ENCODE measurements at places on chromosomes 3 and 15.
A peak's percentile ranks its signal among the peaks of the same experiment; 100 is the strongest.

- DNase-seq: no peak
Measured at GRCh38 chr15:38872732-38873131, 308.1 kb upstream of the RASGRP1 start.

- DNase-seq: no peak
Measured at GRCh38 chr3:119443179-119443578, 20.2 kb downstream of the TMEM39A start.

GRCh38 chr15:71106802-71107500 lies 8.3 kb upstream of the THSD4 start:
- no peak for DNase-seq

GRCh38 chr3:23236890-23237289 lies 33.8 kb downstream of the UBE2E2 start:
- DNase-seq: no peak

GRCh38 chr3:96190024-96190616 lies 624.3 kb upstream of the EPHA6 start:
- DNase-seq: no peak

GRCh38 chr3:149615731-149616221 lies 42.0 kb downstream of the WWTR1 start:
- no peak for DNase-seq

- DNase-seq: no peak
Measured at GRCh38 chr15:51801391-51801835, 28.0 kb upstream of the TMOD3 start.

DNA sequence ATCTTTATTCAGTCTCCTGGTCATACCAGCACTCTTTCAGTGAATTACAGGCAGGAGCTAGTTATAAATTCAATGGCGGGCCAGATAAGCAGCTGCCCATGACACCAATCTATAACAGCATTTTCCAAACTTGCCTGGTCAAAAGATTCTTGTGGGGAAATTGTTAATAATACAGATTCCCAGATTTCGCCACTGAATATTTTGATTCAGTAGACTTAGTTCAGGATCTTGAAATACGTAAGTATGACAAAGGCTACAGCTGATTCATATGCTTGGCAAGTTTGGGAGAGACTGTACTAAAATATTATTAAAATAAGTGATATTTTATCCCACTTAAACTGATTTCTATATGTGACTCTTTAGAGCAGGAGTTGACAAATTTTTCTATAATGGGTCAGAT lies 119.3 kb downstream of the TMCO5A start:
- no peak for DNase-seq

GRCh38 chr15:74412159-74412558 lies 21.6 kb downstream of the SEMA7A start:
- no peak for DNase-seq

DNA sequence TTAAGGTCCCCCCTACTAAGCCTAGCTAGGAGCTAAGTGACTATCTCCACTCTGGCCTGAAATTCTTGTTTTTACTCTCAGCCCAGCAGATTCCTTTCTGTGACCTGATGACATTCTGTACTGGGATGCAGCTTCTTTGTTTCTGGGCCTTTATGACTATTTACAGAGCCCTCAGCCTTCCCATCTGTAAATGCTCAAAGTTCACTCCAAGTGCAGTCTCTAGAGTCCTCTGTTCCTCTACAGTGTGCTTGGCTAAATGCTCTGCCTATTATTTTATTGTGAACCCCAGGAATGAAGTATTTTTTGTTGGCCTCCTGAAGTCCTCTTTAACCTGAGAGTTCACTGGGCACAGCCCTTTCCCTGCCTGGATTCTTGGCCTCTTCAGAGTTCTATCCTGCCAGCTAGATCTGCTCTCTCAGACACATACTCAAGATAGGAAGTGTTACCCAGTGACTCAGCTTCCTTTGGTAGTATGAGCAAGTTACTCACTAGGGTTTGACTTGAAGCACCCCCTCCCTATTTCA lies 278.1 kb upstream of the P2RY1 start:
- DNase-seq: no peak

DNA sequence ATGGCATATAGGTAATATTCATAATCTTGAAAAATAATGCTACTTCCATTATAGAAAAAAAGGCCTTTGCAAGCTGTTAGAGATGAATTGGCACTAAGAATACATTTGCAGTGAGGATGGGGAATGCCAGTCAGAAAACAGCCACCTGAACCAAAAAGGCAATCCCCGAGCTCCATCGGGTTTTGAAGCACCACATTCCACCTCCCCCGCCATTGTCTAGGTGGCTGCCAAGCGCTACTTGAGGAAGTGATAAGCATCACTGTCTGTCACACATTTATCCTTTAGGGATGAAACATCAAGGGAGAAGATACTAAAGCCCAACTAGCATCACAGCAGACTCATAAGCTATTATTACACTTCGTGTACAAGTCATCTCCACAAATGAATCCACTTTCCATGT lies 112.8 kb downstream of the OSBPL10 start:
- DNase-seq: no peak

- no peak for DNase-seq
Measured at GRCh38 chr3:138205527-138205926, 18.4 kb downstream of the ARMC8 start.

GRCh38 chr15:74208901-74209559 lies 6.4 kb upstream of the STRA6 start:
- peak; percentile 57 for DNase-seq

DNA sequence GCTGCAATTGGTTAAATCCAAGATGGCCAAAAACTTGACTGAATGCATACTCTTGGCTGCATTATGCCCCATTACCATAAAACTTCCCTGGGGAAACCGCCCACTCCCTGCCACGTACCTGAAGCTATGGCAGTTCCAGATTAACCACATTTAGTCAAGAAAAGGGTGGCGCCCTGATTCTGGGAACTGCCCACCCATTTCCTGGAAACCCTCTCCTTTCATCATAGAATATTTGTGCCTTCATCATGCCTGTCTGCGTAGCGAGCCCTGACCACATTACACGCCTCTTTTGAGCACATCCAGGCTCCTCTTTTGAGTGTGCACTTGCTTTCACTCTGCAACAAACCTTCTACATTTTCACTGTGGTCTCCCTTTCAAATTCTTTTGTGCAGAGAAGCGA lies 5.2 kb downstream of the LINS1 start:
- DNase-seq: no peak

DNA sequence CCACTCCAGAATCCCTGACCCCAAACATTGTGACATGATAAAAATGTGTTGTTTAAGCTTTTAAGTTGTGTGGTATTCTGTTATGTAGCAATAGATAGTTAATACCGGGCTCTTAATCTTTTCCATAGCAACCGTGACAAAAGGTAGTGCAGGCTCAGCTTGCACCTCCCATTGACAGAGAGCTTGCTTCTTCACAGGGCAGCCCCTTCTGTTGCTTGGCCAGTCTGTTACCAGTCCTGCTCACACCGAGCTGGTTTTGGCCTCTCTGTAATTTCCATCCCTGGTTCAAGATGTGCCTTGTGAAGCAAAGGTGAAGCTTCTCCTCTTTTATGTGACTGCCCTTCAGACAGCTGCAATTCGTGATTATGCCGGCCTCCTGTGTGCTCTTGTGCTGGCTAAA lies 86.9 kb downstream of the CRYGS start:
- DNase-seq: no peak

DNA sequence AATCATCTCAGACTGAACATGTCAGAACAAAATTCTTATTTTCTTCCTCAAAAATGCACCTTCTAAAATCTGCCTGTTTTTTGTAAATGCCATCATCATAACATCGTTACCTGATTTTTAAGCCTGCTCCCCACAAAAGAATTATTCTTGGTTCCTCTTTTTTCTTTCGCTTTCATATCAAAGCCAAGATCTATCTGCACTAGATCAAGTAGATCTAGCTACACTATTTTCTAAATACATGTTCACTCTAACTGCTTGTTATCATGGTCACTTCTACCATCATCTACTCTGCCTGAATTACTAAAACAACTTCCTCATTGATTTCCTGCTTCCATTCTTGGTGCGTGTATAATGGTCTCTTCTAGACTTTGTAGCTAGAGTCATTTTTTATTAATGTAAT lies 217.7 kb downstream of the ARPP21 start:
- DNase-seq: no peak

GRCh38 chr3:127090218-127091160 lies 102.4 kb upstream of the PRR23E start:
- DNase-seq: no peak

- DNase-seq: no peak
Measured at GRCh38 chr3:58281069-58281468, 25.0 kb upstream of the RPP14 start.

DNA sequence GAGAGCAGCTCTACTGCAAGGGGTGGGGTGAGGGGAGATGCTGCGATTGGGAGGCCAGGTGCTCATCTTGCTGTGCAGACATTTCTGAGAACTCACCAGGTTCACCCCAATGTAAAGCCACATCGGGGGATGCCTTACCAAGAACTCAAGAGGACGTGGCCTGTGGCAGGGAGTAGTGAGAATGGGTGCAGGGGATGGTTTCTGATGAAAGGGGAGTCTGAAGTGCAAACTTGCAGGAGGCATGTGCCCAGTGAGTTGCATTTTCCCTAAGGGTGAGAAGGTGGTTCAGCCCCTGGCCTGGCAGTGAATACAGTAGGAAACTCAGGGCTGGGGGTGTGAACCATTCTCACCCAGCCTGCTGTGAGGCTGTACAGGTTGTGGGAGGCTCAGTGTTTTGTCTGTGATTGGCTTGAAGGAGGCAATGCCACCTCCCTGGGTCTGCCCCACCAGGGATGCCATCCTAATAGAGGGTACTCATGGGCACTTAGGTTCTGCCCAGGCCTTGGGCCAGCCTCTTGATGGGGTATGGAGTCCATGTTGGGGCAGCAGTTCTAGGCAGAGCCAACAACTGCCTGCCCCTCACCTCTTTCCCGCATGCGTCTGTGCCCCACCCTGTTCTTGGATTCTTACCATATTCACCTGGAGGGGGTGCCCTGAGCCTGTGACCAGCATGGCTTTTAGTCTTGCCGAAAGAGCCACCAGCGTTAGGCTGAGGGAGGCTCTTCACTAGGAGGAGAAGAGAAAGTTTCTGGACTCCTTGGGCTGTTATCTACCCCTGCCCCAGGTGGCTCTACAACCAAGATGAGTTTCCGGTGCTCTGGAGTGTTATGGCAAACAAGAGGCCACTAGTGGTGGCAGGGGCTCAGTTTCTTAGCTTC lies 4.5 kb downstream of the HEMK1 start:
- no peak for DNase-seq

GRCh38 chr15:82890338-82890994 lies 62.1 kb downstream of the HOMER2 start:
- DNase-seq: no peak

DNA sequence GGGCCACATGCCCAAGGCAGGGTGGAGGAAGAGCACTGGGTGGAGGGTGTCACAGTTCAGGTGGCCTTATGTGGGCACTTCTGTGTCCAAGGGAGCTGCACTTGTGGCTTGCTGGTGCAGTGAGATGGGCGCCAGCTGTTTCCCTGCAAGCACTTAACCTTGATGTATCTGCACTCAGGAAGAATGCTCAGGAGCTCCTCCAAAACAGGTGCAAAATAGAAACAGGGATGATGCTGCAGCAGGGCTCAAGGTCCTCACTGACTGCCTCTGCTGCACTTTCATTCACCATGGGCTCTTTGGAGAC lies 151.3 kb downstream of the CADPS start:
- no peak for DNase-seq

DNA sequence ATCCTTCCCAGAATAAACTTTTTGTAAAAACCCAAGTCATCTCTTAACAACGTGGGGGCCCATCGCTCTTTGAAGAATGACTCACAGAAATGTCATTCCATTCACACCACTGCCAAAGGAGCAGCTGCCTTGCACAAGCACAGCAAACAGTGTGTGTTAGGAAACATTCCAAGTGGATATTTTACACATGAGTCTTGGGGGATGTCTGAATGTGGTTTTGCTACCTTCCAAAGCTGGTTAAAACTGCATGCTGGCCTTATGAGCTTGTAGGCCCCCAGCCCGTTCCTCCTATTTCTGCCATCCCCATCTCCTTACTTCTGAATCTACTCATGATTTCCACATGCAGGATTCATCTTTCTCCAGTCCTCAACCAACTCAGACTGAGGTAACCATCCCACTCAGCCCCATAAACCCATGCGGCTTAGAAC lies 130.8 kb downstream of the CPNE4 start:
- DNase-seq: no peak

DNA sequence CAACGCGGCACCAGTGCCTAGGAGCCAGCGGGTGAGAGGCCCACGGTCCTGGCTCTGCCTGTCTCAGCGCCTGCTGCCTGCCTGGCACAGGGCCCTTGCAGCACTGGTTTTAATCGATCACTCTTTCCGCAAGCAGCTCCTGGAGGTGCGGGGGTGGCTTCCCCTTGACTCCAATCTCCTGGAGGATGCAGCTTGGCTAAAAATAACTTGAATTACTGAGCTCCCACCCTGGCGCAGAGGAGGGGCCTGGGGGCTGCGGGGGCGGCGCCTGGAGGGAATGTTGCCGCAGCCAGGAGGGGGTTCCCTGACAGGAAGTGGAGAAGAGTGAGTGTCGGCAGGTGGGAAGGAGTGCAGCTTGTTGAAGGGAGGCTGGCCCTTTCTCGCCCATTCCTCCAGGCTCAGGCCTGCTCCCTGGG lies 9.9 kb upstream of the RPL29 start:
- DNase-seq: peak; percentile 46

- DNase-seq: no peak
Measured at GRCh38 chr15:90451053-90451850, 63.2 kb downstream of the IQGAP1 start.

DNA sequence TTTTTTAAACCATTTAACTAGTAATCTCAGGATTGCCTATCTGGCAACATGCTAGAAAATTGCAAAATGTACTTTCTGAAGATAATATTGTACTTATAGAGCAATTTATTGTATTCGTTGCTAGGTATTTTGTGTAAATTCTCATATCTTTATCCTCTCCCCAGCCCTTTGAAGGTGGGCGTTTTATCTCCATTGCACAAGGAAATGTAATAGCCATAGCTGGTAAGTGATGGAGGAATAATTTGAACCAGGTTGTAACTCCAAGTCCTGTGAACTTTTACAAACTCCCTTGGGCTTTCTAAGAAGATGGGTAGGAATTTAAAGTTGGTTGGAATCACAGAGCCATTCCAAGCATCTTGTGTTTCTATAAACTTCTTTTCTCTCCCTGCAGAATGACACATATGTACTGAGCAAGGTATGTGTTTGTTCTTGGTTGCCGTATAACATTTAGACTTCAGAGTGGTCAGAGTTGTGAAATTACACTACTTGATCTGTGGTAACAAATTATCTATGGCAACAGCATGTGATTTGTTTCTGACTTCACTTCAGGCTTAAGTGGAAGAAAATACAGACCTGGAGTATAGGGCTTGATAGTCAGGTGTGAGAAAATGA lies 170.9 kb downstream of the AKAP13 start:
- DNase-seq: no peak

GRCh38 chr3:109268181-109268580 lies 48.1 kb downstream of the DPPA2 start:
- no peak for DNase-seq

DNA sequence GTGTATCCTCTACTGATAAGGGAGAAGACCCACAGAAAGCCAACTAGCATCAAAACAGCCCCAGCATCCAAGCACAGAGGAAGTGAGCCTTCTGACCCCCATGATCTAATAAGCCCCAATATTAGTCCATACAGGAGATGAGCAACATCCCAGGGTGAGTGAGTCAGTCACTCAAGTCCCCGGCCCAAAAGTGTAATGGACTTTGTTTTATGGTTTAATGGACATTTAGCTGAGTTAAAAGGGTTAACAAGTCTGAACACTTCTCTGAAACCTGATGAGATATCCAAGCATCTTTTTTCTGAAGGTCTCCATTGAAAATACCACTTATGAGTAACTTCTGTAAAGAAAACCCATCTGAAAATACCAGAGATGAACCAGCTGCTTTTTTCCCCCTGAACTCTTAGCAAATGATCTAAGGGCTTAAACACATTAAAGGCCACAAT lies 115.6 kb downstream of the GREM1 start:
- no peak for DNase-seq
